ENCODE measurements at places on chromosomes 12 and 14.

- no peak for DNase-seq
Measured at GRCh38 chr12:75489187-75489586, 8.6 kb downstream of the GLIPR1 start.

DNA sequence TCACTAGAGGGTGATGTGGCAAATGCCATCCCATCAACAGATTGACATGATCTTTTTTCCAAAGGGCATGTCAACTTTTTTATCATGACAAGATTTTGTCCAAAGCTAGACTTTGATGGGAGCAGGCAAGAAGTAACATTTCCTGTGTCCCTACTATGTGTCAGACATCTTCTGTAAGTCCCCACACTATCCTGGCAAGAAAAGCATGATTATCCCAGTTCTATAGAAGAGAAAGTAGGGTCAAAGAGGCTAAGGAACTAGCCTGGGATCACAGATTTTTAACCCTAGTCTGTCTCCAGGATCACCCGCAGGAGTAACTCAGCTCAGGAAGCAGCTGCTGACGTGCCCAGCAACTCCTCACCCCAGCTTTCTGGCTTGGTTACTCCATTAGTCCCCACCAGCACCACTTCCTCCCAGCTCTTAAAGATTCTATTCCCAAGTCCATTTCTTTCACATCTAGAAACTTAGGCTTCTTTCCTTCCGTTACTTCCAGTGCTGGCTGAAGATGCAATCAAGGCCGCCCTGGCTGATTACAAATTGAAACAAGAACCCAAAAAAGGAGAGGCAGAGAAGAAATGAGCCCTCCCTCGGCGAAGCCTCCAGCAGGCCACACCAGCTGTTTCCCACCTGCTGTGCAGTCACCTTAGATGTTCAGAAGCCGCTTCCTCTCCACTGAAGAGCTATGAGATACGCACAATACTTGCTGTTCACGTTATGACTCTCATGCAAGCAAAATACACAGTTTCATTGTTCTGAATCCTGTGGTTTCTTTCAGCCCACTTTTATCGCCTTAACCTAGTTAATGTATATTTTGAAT, 6.2 kb downstream of the ISCU start:
- peak; percentile 6 for DNase-seq

GRCh38 chr12:119412811-119413794, 78.6 kb downstream of the CCDC60 start:
- peak; percentile 56 for DNase-seq

DNA sequence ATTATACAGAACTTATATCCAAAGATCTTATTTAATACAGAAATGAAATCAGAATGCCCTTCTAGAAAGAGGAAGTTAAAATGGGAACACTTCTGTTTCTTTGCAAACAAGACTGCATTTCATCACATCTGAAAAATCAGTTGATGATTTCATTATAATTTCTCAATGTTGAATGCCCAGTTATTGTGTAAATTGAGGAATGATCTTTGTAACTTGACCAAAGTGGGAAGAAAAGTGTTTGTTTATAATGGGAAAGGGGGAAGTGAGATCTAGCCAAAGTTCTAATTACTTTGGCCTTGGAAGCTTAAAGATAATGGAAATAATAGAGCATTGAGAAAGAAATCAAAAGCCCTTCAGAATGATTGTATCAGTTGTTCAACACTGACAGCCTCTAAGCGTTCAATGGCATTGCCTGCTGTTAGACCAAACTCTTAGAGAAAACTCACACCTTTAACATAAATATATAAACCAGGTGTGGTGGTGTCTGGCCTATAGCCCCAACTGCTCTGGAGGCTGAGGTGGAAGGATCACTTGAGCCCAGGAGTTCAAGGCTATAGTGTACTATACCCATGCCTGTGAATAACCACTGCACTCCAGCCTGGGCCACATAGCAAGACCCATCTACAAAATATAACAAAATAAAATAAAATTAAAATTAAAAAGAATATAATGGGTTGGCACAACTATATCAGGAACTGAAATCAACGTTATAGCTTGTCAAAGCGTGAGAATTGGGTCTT, 9.9 kb upstream of the LYZ start:
- DNase-seq, result no peak

DNA sequence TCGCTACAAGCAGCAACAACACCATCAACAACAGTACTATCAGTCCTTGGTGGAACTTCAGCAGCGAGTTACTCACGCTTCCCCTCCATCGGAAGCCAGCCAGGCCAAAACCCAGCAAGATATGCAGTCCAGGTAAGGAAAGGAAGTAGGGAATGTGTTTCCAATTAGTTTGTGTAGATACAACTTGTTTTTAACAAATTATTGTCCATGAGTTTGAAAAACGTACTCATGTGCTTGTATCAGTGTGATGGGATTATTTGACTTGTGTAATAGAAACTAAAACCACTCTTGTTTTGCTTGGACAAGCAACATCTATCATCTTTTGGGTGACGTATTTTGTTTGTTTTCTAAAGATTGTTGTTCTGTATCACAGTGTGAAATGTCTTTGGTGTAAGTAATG, 137.9 kb downstream of the NAV3 start:
- DNase-seq, result no peak

DNA sequence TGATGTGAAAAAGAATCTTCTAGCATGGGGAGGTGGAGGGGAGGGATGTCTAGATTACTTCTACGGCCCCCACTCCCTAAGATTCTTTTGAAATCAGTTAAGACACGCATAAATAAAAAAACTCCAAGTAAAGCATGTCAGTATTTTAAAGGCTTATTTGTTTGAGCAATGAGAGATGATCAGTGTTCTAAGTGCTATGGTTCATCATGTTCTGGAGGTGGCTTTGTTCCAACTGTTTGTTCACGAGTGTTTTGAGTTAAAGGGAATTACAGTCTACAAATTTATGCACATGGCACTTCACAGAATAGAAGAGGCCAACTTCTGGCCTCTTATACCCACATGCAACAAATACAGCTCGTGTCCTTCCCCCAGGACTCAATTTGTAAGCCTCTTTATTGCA, 394.9 kb downstream of the RAD51B start:
- DNase-seq, result no peak

DNA sequence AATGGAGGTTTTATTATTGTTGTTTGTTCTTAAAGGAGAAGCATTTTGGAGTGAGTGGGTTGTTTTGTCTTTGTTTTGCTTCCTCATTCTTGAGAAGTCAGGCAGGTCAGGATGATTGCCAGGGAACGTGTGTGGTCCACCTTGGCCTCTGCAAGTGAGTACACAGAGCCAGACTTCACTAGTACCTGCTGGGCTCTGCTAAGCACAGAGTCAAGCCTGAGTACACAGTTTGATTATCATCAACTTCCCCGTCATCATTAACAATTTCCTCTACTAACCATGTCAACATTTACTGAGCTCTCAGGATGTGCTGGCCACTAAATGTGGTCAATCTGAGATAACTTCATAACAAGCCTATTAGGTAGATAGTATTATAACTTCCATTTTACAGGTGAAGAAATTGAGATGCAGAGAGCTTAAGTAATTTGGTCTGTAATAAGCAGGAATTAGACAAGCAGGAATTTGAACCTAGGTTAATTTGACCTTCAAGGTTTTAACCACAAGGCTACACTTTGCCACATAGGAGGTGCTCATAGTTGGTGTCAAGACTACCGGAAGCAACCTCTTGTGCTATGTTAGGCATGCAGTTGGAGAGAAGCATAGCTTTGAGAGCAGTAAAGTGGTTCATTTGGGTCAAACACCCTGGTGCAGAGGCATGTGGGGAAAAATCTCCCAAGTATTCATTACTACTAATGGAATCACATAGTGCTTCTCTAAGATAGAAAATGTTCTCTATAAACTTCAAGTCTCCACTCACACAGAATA, 178.3 kb downstream of the NUAK1 start:
- no peak for DNase-seq

DNA sequence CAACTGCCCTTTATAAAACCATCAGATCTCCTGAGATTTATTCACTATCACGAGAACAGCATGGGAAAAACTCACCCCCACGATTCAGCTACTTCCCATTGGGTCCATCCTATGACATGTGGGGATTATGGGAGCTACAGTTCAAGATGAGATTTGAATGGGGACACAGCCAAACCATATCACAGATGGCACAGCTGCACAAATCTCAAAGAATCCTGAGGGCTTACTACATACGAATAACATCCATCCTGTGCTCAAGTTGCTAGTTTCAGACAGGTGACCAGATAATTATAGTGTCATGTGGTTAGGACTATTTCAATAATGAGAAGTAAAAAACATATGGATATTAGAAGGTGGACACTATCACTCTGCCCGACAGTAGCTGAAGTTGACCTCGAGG, 211.2 kb downstream of the NUAK1 start:
- no peak for DNase-seq

DNA sequence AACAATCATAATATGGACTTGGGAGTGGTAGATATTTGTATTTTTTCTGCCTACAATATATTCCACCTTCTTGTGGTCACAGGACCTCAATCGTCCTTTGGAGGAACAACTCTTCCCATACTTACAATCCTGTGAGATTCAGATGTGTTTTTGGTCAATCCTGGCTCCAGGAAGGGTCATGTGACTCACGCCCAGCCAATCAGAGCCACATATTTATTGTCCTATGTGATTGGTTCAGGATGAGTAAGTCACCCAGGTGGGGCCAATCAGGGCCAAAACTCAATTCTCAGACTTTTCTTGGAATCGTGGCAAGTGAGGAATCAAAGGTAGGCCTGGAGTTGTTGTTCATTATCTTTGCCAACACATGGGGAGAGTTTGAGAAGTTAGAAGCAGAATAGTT, 264.9 kb downstream of the SUDS3 start:
- DNase-seq, result no peak

GRCh38 chr14:81400852-81401251, 728 bp upstream of the STON2 start:
- DNase-seq, result peak; percentile 20

- peak; percentile 37 for DNase-seq
Measured at GRCh38 chr12:43836475-43836989, 651 bp downstream of the TMEM117 start.

DNA sequence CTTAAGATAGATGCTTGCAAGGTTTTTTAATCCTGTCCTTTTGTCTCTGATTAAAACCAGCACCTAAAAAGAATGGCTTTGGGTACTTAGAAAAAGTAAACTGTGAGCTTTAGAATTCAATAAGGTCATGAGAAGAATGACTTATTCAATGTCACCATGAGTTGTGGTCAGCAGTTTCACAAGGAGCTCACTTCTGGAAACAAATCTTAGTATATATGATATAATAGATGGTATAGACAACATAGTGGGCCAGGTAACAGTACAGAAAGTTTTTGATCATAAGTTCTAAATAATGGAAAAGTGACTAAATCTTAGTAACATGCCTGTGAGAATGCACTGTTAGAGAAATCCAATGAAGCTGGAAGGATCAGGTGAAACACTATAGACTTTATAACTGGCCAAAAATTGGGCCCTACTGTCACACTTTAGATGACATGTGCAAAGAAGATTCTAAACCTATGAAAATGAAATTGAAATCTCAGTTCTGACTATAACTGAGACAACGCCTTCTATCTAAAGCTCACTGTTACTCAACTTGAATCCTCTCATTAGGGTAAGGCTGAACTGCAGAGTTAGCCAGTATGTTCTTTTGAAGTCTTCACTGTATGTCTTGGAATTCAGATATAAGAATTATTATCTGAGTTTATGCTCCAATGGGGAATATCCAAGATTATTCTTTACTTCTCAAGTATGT, 42.4 kb upstream of the RAD51AP1 start:
- no peak for DNase-seq
